ENCODE measurements at places on chromosomes 13 and 19. TPM values are rescaled to one million over a fixed set of nuclear protein-coding genes. Genes with fewer than 3 reads are reported as not detected.

GRCh38 chr13:99484473-99484872 lies 16.8 kb upstream of the TM9SF2 start:
- DNase-seq: no peak

DNA sequence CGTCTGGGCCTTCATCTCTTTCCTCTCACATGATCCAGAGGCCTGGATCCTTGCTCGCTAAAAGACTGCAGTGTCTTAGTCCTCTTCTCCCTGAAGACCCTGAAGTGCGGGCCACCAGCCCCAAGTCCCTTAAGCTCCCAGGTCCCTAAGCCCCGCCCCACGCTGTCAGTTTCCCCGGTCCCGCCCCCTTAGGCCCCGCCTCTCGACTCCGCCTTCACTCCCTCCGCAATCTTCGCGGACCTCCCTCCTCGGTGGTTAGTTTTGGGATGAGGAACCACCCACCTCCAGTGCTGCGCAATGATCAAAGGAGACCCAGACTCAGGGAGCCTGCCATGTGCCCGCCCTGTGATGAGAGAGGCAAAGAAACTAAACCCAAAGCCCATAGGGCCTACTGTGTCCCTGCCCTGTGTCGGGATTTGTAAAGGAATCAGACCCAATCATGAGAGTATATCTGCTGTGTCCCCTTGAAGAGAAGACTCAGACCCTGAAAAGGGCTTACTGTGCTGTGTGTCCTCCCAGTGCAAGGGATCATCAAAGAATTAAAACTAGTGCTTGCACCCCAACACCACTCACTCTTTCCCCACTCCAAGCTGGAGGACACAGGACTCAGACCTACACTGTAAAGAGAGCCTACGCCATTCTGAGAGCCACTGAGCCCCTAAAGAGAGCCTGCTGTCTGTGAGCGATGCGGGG lies 3.0 kb upstream of the COX6B1 start:
- DNase-seq: peak; percentile 86

- peak; percentile 88 for DNase-seq
Observed at GRCh38 chr19:2578901-2579677, 103.2 kb downstream of the GADD45B start.

The ZNF135 gene
- total RNA-seq: 14.1 TPM

DNA sequence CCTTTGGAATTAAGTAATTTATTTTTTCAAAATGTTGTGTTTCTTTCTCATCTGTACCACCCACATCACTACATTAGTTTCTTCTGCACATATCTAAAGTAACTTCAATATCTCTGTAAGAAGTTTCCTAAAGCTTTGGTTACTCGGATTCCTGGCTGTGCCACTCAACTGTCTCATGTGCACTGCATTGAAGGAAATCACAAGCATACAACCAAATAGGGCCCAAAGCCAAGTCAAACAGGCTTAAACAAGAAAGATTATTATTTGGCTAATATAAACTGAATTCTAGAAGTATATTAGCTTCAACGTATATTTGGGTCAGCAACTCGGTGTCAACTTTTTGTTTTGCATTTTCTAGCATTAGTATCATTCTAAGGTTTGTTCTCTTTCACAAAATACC lies 1647.6 kb upstream of the SPRY2 start:
- no peak for DNase-seq

- no peak for DNase-seq
Observed at GRCh38 chr13:97027162-97027554, 32.9 kb upstream of the OXGR1 start.

DNA sequence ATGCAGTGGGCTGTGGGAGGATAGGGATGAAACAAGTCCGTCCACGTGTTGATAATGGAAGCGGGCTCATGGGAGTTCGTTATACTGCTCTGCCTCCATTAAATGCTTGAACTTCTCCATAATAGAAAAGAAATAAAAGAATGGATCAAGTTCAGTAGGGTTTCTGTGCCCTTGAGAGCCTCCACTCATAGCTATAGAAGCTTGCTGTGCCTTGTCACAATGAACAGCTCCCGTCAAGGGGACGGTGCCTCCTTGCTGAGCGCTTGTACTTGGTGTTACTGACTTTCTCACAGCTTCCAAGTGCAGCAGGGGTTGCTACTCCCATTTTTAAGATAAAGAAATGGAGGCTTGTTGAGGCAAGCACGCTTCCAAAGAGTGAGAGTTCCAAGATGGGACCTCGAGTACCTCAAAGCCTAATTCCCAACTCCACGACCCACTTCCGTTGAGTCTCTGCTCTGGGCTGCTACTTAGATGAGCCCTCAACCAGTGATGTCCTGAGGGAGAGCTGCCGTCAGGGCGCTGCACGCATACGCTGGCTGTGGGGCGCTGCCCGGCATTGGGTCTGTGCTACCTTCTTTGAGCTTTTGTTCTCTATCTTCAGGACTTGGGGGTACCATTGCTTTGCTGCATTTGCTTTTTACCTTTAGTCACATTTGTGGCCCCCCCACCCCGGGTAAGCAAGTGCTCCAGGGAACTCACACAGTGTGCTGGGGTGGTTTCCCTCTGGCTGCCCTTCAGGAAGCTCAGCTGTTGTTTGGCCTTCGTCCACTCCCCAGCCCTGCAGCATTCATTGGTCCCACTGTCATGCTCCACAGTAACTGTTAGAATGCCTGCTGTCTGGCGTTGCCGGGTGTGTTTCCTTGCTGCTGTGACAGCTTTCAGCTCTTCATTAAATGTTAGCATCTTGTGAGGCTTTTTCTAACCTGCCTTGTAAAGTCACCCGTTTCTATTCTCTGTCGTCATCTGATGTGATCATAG lies 9.5 kb downstream of the SNRNP70 start:
- no peak for DNase-seq

DNA sequence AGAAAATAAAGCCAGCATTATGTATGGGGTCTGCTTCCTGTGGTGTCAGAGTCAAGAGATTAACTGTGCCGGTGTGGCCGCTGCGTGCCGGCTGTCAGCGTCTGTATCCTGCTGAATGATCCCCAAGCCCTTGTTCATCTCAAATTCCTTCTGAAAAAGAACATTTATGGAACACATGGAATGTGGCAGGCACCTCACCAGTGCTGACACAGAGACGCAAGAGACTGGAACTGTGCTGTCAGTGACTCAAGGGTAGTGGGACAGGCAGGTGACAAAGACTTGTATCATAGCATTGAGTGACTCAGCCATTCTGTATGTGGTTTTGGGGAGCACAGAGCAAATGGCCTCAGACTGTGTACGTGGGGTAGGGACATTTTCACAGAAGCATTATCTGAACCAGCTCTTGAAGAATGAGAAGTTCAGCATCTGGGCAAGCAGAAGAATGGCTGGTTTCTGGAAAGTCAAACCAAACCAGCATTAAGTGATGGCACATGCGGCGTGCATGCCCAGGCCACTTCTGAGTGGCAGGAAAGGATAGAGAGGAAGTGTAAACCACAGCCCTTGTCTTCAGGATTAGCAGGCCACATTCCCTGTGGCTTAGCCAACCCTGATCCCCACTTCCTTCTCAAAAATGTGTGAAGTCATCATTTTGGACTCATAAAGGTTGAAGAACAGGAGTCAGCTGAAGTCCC lies 54.0 kb upstream of the IRS2 start:
- no peak for DNase-seq

The PLK5 gene
- not detected for total RNA-seq

GRCh38 chr13:109862627-109863026 lies 76.2 kb upstream of the IRS2 start:
- no peak for DNase-seq

DNA sequence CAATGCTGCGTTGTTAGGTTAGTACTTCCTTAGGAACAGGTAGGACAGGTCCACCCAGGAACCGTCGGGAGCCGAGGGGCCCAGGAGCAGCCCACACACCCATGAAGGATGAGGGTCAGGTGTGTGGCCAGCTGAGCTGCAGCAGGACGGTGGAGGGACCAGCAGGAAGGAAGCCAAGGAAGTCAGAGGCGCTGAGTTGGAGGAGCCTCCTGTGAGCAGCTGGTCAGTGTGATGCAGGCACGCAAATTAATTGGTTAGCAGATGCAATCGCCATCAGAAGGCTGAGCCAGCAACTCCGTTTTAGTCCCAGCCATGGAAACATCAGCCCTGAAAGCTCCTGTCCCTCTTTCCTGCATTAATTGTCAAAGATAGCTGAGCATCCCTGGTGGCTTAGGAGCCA lies 114.9 kb upstream of the SOX1 start:
- no peak for DNase-seq

GRCh38 chr13:39201180-39201579 lies 162.9 kb downstream of the NHLRC3 start:
- DNase-seq: no peak
